ENCODE measurements at places on chromosomes 5 and 9.

DNA sequence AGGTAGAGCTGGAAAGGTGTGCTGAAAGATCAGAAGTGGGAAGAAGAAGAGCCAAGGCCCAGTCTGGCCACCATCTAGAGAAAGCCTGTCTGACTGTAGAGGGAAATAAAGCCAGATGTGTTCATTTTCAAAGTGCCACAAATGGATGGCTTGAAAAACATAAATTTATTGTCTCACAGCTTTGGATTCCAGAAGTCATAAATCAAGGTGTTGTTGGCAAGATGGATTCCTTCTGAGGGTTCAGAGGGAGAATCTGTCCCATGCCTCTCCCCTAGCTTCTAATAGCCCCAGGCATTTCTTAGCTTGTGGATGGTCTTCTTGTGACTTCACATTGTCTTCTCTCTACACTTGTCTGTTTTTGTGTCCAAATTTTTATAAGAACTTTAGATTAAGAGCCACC, 6.2 kb upstream of the PRELID2 start:
- no peak for DNase-seq

DNA sequence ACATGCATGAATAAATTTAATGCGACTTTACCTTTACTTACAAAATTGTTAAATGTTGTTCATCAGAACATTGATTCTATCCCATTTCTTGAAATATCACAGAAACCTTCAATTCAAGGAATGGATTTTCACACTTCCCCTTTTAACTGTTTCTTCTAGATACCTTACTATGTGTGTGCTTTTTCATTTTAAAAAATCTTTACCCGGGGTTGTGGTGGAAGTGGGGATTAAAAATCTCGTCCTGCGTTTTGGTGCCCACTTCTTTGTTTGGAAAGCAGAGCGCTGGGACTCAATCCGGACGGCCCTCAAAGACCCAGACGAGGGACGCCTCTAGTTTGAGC, 5.8 kb upstream of the MEF2C start:
- no peak for DNase-seq

DNA sequence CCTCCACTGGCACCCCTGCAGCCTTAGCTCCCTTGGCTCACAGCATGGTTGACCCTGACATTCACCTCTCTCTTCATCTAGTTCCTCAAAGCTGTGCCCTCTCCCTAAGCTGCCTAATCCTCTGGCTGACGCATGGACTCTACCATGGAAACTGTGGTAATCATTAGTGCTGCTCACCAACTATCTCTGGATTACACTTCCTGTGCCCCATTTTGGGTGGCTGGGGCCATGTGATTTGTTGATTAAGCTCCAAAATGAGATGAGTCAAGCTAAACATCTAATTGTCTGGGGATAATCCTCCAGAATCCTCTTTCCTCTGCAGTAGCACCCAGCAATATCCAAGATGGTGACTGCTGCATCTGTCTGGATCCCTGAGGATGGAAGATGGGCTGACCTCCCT, 264.4 kb downstream of the SH3GL2 start:
- no peak for DNase-seq

DNA sequence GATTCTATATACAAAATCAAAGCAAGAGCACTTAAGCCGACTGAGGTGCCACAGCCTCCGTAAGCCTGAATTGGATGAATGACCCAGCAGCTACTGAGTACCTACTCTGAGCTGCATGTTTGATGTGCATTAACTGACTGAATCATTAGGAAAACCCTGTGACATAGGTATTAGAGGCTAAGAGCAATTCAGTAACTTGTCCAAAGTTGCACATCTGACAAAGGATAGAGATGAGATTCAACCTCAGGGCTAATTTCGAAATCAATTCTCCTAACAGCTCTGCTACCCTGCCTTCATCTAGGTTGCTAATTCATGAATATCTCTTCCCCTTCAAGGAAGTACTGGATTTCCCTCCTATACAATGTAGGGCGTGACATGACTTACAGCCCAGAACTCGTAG, 89.1 kb upstream of the GLIS3 start:
- DNase-seq: no peak

DNA sequence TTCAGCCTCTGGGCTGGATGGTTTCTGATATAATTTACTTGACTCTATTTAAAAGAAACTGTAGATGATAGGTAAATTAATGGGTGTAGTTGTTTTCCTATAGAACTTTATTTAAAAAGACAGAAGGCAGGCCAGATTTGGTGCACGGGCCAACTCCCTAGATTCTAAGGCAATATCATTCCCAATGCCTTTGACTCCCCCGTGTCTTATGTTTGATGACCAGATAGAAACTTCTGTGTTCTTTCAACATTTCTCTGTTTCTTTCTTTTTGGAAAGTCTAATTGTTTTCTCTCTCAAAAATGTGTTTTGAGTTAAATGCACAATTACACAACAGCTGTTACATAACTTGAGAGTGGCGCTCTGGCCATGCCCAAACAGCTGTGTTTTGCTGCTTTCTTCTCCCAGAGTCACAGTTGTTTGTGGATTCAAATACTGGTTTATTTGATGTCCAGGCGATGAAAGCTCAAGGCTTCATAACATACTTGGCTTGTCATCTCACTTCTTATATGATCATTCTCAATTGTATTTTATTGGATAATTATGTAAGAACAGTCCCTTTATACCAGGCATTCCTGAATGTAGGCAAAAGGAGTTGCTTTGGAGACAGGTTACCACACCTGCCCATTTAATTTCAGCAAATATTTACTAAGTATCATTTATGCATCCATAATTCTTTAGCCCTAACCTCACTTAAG, 1.7 kb upstream of the ALDH1A1 start:
- no peak for DNase-seq

DNA sequence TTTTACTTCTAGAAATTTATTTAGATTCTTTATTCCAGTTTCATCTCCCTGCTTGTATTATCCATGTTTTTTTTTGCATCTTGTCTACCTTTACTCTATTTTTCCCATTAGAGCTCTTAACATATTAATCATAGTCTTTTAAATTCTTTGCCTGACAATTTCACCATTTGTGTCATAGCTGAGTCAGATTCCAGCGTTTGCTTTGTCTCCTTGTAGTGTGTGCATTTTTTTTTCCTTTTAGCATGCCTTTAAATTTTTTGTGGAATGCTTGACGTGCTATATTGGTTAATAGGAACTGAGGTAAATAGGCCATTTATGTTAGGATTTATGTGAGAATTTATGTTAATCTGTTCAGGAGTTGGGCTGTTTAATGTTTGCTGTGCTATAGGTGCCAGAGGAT, 41.8 kb upstream of the NFIL3 start:
- no peak for DNase-seq

- no peak for DNase-seq
Measured at GRCh38 chr5:115835481-115835880, 5.9 kb downstream of the ATG12 start.

DNA sequence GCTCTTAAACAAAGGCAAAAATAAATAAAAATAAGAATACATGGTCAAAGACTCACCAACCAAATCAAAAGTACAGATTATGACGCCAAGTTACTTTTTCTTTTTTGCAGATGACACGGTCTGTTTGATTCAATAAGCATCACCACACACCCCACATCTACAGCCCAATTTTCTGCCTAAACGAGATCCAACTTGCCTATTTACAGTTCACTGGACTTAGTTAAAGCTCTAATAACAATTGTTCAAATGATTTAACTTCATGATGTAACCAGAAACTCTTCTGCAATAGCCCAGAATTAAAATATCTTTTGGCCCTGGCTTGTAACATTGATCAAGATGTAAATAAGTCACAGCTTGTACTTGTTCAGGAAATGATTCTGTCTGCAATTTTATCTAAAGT, 590.3 kb upstream of the C9orf72 start:
- DNase-seq: no peak

- DNase-seq: no peak
Measured at GRCh38 chr5:38615981-38616451, 59.6 kb upstream of the LIFR start.

- DNase-seq: no peak
Measured at GRCh38 chr5:132437604-132438266, 52.8 kb downstream of the IRF1 start.

DNA sequence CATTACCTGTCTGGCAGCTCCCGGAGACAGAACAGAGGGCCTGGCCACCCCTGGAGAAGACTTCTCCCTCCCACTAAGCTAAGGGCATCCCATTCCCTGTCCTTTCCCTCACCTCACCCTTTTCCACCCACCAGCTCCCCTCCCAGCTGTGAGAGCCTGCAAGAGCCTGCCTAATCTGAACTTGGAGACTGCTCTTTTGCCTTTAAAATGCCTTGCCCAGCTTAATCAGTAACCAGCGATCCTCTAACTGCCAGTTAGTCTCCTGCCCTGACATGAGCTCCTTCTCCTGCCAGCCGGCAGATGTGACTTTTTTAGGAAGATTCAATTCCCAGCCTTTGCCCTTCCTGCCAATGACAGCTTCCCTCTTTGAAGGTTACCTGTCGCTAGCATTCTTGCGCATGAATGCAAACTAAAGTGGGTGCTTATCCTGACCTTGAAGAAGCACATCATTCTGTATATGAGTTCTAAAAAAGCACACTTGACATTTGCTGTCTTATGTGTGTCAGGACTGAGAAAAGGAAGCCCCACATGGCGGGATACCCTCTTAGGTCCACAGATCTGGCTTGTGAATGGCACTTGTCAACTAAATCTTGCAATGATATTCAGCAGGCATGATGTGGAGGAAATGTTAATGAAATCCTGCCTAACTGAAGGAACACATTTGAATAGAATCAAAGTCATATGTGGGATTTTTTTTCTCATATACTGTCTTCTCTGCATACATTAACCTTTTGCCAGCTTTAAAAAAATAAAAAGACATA, 411.2 kb upstream of the SLC30A5 start:
- DNase-seq: no peak

GRCh38 chr5:115320006-115320405, 23.6 kb upstream of the CCDC112 start:
- no peak for DNase-seq

DNA sequence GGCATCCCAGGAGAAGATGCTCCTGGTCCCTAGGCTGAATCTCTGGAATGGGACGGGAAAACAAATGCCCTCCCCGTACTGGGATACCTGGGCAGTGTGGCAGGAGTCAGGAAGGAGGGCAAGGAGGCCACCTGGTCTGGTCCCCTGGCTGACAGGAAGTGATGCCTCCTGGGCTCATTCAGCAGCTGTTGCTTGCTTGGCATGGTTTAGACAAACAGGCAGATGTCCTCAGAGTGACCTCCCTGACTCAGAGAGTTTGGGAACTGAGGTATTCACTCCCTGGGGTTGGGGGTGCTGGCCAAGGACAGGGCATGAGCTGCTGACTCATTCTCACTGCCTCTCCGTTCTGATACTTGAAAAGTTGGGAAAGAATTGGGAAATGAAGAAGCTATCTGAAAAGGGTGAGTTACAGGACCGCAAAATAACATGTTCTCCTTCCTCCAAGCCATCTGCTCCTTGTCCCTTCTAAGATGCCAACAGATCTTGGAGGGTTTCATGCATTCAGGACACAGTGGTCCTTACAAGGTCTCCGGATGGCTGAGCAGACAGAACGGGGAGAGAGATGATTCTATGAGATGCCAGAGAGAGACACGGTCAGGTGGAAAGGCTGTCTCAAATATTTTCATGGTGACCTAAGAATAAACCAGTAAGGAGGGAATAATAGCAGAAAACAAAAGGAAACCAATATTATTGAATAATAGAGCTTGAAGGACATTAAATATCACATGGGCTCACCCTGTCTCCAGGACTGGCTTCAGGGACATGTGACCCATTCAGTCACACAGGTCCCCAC, 534.5 kb downstream of the BNC2 start:
- no peak for DNase-seq

GRCh38 chr9:79371948-79372555, 199.7 kb upstream of the TLE4 start:
- DNase-seq: no peak

DNA sequence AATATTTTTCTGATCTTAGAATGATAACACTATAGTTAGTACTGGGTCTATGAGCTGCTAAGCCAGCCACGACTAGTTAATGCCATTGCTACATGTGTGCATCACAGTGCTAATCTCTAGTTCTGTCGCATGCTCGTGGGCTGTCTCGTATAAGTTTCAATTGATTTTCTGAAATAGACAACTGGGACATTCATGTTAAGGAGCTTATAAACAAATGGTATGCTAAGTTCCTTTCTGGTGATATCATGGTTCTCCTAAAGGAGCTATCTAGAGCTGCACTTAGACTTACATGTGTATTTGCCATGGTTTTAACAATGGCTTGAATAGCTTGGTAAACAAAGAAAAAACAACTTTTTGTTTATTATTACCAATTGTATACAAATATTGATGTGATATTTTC, 46.2 kb downstream of the F2RL2 start:
- no peak for DNase-seq

GRCh38 chr9:70112981-70113380, 69.3 kb downstream of the MAMDC2 start:
- no peak for DNase-seq

DNA sequence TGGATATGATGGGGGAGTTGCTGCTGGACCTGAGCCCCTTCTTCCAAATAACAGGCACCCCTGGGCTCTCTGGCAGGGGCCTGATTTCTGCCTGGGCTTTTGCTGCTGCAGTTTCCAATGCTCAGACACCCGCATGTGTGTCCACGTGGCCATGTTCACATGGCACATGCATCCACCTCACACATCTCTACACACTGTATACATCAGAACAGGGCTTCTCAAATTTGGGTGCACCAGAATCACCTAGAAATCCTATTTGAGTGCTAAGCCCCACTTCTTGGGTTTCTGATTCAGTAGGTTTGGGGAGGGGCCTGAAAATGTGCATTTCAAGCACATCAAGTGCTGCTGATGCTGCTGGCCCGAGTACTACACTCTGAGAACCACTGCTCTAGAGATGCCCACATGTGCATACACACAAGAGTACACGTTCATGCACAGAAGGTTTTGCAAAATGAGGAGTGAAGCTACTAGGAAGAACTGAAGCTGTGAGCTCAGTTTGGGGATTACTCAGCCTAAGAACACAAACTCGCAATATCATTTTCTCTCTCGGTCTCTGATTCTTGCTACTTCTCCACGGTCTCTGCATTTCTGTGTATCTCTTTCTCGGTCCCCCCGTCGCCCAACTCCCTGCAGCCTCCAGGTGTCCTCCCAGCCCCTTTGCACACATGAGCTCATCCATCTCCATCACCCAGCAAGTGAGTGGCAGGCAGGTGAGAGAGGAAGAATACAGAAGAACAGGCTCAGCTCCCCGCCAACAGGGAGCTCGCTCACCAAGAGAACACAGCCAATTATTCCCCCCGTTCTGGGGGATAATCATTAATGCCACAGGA, 97.0 kb downstream of the PCDH1 start:
- DNase-seq: no peak

Measured in SHP77 treated with DMSO at 0.1 percent for 48 hours (cell line).